Activated CD8-positive, alpha-beta memory T cell treated with anti-CD3 and anti-CD28 coated beads for 1 hour (primary cell): ENCODE measurements at places on chromosomes 6 and 20.

- no peak for DNase-seq
Observed at GRCh38 chr20:51484831-51485230, 57.7 kb downstream of the NFATC2 start.

GRCh38 chr20:53752971-53753879, 159.6 kb upstream of the ZNF217 start:
- DNase-seq, result no peak

GRCh38 chr20:52958211-52958610, 13.9 kb upstream of the TSHZ2 start:
- no peak for DNase-seq

DNA sequence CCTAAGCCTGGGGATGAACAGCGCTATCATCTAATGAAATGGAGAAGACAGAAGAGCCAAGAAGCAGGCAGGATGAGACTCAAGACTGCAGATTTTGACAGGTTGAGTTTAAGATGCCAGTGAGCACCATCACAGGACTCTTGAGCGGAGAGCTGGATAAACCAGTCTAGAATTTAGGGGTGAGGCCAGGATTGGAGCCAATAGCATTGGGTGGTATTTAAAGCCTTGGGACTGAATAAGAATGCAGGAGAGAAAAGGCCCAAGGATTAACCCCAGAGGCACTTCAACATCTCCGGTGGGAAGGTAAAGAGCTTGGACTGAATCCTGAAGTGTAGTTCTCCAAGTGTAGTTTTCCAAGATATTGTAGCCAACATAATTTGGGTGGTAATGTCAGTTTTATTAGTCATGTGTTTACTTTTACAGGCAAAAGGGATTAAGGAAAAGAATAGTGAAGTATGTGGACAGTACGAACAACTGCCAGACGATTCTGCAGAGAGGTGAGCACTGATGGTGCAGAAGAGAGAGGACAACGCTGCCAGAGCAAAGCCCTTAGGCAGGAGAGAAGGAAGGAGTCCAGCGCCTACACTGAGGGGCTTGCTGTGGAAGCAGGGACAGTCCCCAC, 85.2 kb downstream of the DTNBP1 start:
- no peak for DNase-seq

DNA sequence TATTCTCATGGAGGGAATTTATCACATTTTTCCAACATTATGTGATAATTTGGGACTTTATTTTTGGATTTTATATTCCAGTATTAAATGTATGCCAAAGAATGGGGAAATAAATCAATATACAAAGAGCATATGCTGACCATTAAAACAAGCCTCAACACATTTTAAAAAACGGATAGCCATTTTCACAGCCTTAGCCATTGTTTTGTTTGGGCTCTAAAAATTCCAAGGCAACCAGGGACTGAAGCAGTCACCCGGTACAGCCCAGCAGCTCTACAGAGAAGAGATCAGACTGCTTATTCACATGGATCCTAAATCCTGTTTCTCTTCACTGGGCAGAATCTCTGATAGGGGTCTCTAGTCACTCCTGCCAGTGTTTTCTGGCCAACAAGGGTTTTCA, 150.2 kb upstream of the OGFRL1 start:
- no peak for DNase-seq

DNA sequence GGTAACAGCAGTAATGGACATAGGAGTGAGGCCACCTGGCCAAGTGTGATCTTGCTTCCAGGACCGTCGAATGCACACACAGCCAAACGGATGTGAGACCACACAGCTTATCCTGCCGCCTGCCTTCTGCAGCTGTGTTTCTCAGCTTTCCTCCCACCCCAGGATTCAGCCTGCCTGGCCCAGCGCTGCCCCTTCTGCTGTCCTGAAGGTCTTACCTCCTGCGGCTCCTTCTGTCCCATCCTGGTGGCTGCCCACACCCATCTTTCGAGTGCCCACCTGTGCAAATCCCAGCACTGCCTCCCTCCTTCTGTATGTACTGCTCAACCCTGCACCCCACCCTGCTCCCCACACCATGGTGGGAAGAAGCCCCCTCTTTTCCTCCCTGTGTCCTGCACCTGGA, 49.4 kb upstream of the DACT2 start:
- no peak for DNase-seq

GRCh38 chr6:161618831-161619454, 345.1 kb upstream of the AGPAT4 start:
- no peak for DNase-seq

DNA sequence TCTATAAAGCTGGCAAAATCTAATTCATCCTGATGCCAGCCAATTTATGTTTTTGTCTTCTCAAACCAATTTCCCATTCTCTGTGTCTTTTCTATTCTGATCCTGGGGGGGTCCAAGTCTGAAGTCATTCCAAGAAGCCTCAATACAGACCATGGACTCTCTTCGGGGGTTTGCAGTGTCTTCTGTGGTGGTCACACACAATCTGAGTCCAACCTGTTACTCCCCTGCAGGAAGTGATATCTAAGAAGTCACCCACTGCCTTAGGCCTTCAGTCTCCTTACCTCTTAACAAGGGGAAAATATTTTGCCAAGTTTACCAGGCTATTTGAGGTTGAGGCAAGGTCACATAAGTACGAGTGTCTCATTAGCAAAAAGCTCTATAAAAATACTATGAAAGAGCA, 1.9 kb downstream of the TRIM26 start:
- no peak for DNase-seq

DNA sequence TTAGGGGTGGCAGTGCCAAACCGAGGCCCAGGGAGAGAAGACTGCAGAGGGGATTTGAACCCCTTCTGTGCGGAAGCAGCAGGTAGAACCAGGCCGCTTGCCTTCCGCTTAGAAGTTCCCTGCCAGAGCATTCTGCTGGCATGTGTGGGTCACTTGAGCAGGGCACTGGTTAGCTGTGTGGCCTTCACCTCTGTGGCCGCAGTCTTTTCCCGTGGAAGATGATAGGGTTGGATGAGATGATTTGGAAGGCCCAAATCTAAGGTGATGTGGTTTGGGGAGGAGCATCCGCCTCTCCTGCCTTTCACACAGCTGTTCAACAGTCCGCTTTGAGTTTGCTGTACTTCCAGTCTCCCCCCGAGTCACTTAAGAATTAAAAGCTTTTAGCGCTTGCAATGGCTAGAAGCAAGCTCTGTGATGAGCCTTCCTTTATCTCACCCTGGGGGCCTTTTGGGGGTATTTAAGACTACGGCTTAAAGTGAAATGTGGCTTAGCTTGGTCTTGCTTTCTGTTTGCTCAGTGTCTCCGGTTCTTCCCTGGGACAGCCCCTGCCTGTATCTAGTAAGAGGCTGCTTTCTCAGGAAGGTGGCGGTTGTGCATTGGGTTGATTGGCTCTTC, 743 bp downstream of the CMTR1 start:
- DNase-seq, result no peak

DNA sequence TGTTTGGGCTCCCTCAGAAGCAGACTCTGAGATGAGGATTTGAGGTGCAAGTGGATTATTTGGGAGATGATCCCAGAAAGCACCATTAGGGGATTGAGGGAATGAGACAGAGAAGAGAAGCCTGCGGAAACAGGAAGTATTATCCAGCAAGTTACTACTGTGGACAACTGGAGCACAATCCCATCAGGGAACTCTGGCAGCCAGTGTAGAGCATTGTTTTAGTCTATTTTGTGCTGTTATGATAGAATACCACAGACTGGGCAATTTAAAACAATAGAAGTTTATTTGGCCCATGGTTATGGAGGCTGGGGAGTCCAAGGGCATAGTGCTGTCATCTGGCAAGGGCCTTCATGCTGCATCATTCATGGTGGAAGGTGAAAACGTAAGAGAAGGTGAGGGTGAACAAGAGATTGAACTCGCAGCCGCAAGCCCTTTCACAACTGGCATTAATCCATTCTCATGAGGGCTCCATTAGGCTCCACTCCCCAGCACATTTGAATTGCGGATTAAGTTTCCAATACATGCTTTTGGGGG, 43.5 kb upstream of the SLC9A8 start:
- no peak for DNase-seq

DNA sequence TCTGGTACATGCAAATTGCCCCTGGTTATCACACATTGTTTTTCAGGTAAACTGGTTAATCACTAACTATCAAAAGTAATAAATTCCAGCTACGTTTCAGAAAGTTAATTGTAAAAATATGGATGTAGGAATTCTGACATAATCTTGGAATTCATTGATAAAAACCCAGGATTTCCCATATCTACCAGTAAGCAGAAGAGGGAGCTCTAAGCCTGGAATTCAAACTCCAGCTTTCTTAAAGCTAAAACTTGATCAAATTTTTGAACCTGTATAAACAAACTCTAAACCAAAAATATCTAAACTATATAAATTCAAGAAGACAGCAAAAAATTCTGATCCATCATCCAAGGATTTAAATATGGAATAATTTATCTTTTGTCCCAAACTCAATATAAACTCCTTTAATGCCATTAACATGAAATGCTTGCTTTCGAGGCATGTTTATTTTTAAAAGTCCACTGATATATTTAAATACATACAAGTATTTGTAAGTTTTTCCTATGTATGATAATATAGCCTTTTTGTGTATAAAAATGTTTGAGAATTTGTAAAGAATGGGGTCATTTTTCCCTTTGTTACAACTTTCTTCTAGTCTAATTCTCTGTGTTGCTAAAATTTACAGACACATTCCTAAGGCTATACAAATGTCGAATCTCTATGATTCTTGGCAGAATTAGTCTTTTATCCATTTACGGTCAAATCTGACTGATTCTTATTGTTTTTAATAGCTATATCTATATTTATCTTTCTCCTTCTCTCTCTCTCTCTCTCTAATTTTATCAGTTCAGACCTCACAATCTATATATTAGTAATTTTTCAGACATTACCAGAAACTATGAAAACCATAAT, 91.4 kb upstream of the RNF217 start:
- DNase-seq, result no peak

DNA sequence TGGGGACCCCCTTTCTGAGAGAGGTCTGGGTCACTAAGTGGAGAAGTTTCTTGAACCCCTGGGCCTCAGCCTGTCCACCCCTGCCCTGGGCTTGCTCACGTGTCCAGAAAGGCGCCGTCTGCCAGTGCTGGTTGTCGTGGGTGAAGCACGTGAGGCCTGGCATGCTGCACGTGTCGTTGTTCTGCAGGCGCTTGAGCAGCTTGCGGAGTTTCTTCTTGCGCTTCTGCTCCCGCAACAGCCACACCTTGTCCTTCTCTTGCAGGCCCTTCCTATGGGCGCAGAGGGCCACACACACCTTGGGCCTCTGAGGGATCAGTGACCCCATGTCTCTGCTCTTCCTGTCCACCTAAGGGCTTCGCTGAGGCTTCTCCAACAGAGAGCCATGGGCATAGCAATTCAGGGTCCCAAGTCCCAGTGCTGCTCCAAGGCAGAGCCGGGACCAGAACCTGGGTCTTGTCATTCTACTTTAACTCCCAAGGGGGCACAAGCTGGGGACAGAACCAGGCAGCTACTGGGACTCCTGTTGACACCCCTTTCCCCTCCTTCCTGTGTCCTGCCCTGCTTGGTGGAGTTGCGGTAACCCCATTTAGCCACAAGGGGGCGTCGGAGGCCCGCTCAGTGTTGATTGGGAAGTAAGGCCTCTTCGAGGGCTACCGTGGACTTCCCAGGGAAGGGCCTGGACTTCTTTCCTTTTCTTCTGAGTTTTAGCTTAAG, 121.8 kb downstream of the SULF2 start:
- DNase-seq, result peak; percentile 13

GRCh38 chr20:47785311-47785853, at the start of gene SULF2:
SULF2 (minus strand) TSS chr20:47785481; CDS start chr20:47757363, 28,118 bp downstream.
- no peak for DNase-seq

GRCh38 chr20:39146394-39146793, 184.2 kb downstream of the DHX35 start:
- DNase-seq, result no peak

GRCh38 chr20:36631646-36632045, 14.3 kb downstream of the SLA2 start:
- DNase-seq, result no peak

DNA sequence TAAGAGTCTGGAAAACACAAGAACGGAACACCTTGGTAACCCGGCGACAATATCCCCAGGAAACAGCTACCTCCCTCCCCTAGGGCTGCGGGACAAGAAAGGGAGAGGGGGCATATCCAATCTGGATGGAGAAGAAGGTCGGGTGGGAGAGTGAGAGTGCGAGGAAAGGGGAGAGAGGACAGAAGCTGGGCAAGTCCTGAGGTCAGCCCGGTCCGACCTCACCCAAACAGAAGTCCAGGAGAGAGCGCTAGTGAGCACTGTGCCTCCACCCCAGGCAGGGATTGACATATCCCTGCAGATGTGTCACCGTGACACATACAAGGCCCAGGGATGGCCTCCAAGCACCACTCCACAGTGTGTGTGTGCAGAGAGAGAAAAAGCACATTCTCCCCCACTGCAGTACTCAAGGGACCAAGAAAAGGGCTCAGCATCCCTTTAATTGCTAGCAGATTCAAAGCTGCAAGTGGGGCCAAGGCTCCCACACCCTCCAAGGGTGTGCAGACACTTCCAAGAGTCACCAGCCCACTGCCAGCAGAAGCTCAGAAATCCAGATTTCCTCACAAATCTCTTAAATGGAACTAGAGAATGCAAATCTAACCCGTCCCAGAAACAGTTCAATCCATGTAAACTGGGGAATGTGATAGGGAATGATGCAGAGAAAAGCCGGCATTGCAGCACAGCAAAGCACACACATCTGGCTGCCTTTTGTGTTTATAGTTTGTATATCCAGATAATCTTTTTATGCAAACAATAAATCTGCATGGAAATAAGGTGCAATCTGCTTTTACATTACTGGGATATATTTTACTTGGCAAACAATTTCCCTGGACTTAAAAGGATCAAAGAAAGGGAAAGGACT, 3.1 kb downstream of the PXDC1 start:
- DNase-seq, result no peak

- no peak for DNase-seq
Observed at GRCh38 chr6:157151989-157152388, 171.3 kb downstream of the TMEM242 start.

DNA sequence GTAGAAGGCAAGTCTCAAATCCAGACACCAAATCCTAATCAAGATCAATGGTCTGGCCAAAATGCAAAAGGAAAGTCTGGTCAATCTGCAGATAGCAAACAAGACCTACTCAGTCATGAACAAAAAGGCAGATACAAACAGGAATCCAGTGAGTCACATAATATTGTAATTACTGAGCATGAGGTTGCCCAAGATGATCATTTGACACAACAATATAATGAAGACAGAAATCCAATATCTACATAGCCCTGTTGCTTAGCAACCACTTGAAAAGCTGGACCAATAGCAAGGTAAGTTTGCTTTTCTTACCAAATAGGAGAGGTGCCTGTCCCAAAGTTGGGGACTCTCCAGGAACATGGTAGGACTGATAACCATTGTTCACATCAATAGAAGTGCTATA, 2.0 kb downstream of the SEMG2 start:
- no peak for DNase-seq

DNA sequence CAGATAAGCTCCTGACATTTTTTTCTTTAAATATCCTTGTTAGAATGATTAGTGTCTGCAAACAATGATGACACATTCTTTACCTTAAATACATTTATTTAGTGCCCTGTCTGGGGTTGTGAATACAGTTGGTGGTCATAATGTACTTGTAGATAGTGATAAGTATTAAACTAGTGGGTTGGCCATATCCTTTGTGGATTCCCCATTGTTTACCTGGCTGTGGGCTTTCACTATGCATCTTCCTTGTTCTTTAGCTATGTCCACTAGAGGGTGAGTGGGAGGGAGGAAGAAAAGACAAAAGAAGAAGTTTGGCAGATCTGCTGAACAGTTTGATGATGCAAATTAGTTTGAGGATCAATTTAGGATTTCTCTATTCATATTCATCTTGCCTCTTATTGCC, 15.7 kb downstream of the HS3ST5 start:
- no peak for DNase-seq

- DNase-seq, result no peak
Observed at GRCh38 chr6:38180586-38180985, 361.1 kb downstream of the ZFAND3 start.

- no peak for DNase-seq
Observed at GRCh38 chr6:90319979-90320685, 23.5 kb upstream of the BACH2 start.
